ENCODE measurements at places on chromosomes 13 and 19. TPM values are rescaled to one million over a fixed set of nuclear protein-coding genes. Genes with fewer than 3 reads are reported as not detected.

KHSRP gene
- 90.5 TPM for total RNA-seq

DNA sequence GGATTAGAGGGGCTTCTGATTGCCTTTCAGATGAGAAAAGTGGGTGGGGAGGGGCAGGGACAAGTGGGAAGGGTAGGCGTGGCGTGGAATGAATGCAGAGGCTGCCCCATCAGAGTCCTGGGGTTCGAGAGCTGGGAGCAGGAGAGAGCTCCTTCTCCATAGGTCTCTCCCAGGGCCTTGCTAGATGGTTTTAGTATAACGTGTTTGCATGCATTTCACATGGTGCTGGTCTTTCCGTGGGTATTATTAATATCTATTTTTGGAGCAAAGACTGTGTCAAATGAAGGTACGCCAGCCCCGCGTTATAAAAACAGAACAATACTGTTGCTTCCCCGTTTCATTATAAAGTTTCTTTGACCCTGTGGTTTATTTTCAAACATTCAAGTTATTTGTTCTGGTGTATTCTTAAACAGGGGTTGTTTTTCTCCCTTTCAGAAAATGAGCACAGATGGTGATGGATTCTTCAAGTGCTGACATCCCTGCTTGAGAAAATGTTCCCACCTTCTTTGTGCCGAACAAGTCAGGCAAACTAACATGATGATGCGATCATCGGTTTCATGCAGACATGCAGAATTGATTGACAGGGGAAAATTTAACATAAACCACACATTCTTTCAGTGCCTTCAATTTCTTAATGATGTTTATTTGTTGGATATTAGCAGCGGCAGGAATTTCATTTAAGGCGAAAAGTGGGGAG is 62.1 kb upstream of the ZNF536 start:
- DNase-seq: no peak

DNA sequence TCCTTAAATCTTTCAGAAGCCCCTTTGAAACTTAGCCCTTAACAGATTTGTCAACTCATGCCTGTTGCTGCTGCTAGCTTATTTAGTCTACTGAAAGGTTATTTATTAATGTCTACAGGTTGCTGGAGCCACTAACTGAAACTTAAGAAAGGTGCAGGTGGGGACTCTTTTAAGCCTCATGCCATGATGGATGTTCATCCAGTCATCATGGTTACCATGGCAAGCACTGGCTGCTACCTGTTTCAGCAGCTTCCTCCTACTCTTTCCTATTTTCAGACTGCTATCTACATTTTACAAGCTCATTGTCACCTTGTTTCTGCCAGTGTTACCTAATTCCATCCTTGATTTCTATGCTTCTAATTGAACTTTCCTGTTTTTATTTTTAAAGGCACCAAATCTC is 27.1 kb downstream of the DGKH start:
- DNase-seq: no peak

- DNase-seq: no peak
Observed at GRCh38 chr13:23140492-23140891, 40.3 kb upstream of the SGCG start.

GRCh38 chr13:55219538-55219937 is 1921.2 kb upstream of the PRR20A start:
- DNase-seq: no peak

DNA sequence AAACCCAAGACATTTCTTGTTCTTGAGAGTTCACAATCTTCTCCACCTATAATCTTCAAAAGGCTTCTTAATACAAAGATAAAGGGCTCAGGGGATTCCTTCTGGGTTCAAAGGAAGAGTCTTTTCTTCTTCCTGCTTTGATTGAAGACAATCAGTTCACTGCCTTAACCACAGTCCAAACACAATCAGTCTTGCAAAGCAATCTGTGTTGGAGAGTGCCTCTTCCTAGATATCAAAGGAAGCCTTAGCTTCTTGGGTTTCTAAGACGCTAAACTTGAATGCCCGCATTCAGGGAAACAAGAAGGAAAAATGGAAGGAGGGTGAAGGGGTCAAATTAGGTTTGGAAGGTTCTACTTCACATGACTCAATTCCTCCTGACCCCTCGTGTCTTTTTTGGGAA is 27.2 kb downstream of the RANBP3 start:
- no peak for DNase-seq

- DNase-seq: no peak
Observed at GRCh38 chr19:1445932-1446712, 3.8 kb upstream of the APC2 start.

DNA sequence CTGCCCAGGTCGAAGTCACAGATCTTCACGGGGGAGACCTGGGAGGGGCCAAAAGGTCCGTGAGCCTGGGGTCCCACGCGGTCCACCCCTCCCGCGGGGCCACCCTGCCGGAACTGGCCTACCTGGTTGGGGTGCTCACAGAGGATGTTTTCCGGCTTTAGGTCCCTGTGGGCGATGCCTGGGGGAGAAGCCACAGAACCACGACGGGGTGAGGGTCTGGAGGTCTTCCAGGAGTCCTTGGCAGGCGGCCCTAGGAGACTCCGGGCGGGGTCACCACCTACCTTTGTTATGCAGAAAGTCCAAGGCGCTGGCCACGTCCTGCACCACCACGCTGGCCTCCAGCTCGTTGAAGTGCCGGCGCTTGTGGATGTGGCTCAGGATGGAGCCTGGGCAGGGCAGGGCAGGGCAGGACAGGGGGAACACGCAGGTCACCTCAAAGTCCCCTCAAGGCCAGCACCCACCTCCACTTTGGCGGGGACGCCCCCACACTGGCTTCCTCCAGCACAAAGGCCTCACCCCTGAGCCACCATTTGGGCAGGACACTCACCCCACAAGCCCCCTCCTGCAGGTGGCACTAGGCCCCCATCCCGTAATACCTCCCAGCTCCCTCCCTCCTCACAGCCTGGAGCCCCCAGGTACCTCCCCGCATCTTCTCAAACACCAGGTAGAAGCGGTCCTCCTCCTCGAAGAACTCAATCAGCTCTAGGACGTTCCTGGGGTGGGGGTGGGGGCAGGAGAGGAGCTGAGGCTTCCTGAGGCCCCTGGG is 8.4 kb downstream of the MKNK2 start:
- no peak for DNase-seq

- DNase-seq: no peak
Observed at GRCh38 chr13:51453207-51453958, 547 bp upstream of the INTS6 start.

DNA sequence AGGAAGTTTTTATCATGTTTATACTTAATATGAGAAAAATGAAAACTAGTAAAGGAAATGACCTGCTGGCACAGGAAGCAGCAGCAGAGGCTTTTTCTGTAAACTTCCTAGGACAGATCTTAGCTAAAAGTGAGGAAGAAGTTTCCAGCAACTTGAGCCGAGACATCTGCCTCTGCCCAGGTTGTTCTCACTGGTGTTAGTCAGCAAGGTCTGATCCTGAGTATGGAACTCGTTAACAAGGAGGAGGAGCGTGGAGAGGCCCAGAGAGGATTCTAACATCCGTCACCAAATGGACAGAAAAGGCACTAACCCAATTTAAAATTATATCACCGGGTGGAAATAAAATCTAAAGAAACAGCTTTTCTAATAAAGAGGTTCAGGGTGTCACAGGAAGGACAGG is 43.6 kb downstream of the PHF11 start:
- no peak for DNase-seq

DNA sequence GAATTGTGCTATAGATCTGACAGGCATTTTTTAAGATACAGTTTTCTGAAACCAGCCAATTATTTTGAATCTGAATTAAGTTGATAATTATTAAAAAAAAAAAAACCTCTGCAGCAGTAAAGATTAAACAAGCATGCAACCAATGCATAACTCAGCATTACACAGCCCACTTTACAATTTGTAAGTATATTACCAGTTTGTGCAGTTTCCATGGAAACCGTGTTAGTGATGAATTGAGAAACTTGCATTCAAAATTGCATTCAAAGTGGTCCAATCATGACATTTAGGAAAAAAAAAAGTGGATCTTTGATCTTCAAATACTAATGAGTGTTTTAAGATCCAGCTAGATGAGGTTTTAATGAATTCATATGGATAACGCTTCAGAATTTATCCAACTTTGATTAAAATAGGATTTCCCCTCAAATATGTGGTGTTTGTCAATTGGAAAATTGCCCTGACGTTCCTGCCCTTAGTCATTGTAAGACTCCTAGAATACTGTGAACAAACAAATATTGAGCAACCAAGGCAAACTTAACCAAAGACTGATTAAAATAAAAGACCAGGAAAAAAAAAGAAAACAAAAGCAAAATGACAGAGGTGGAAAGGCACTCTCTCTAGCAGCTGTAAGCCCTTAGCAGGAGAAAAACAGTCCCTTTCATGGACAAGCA is 314.8 kb upstream of the MAB21L1 start:
- no peak for DNase-seq

SLC25A30 gene
- total RNA-seq: 31.1 TPM

DNA sequence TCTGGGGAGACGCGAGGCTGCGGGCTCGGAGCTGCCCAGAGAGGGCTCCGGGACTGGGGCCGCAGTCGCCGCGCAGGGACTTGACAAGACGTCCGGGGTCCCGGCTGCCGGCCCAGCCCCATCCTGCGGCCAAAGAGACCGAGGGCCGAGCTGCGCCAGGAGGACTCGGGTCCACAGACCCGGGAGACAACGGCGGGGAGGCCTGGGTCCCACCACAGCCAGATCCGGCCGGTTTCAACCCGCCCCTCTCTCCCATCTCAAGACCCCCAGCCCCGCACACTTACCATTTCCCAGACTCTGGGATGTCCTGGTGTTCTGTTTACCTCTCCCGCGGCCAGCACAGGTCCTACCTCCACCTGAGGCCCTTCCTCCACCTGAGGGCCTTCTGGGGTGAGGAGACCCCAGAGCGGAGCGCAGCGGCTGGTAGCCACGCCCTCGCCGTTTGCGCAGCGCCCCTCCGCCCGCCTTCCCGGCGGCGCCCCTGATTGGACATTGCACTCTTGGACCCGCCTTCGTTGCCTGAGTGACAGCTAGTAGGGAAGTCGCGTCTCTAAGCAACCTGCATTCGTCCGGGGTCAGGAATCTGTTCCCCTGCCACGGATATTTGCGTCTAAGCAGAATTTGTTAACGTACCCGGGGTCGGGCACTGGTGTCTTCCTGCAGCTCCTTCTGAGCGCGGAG is at the start of gene ZNF709:
ZNF709 (minus strand) TSS at position 446 of the 681 bp plus-strand sequence; CDS start at position 287, 159 bp downstream.
- DNase-seq: peak; percentile 71

DNA sequence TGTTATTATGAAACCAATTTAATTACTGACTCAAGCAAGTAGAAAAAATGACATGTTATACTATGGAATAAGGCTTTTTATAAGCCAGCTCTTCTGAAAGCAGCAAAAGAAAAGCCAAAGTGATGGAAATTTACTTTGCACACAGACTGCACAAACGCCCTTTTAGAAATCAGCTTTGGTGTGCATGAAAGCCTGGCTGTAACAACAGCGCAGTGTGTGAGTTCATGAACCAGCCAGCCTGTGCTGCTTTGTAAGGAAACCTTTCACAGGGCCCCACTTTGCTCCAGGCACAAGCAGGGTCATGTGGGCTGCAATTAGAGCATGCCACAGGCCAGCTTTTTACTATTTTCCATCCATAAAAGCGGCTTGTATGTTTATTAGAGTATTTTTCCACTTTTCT is 13.6 kb upstream of the IFT88 start:
- no peak for DNase-seq

DNA sequence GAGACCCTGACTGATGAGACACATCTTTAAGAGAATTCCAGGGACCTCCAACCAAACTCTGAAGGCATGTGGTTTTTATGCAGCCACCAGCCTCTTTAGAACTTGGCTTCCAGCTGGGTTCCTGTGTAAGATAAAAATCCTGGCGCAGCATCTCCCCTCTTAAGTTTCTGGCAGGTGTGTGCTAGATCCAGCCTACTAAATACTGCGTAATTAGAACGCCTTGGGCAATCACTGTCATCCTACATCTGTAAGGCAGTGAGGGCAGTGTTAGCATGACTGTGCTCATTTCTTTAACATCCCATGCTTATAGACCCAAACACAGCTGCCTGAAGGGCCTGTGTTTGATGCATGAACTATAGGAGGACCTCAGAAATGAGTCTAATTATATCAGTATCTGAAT is 173.5 kb upstream of the OBI1 start:
- DNase-seq: no peak

GRCh38 chr19:10643172-10643967 is 10.8 kb upstream of the ILF3 start:
- DNase-seq: no peak

DNA sequence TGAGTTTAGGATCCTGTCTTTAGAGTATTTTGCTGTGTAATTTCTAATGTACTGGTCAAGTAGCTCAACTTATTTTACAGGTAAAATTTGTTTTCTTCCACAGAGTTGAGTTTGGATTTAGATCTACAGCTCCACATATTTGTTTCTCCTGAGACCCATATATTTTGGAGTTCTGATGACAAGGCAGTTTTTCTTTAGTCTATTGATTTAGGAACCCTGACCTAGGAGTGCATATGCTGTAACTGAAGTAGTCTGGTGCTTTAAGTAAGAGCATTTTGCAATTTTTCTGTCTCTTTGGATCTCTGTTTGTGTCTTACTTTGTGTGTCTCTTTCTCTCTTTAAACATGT is 19.5 kb upstream of the SPRY2 start:
- DNase-seq: no peak

GRCh38 chr13:93305886-93306285 is 79.3 kb downstream of the GPC6 start:
- no peak for DNase-seq

ZNF878 gene
- total RNA-seq: 0.17 TPM

CELF5 gene
- total RNA-seq: 0.17 TPM

TNNI3 gene
- 1.3 TPM for total RNA-seq

ZNF784 gene
- 6.1 TPM for total RNA-seq

GRCh38 chr19:10936661-10937084 is 8.1 kb downstream of the TIMM29 start:
- DNase-seq: peak; percentile 64

GRCh38 chr19:12325690-12326089 is 7.7 kb downstream of the ZNF563 start:
- no peak for DNase-seq

CPAMD8 gene
- 1.2 TPM for total RNA-seq

CSNK1G2 gene
- 63.5 TPM for total RNA-seq

DNA sequence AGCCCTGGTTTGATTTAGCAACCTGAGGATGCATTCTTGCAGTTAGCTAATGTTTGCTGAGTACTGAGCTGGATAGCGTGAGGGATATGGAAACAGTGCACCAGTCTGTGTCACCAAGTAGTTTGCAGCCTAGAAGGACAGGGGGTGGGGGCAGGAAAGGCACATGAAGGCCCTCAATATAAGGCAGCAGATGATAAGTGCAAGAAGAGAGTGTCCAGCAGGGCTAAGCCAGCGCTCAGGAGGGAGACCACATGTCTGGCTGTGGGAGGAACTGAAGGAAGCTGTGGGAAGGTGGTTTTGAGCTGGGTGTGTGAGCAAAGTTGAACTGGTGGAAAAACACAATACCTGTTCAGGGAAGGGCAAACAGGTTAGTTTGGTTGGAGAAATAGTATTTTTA is 1.7 kb downstream of the CXCL17 start:
- DNase-seq: no peak

RINL gene
- total RNA-seq: 5.7 TPM

Data from mammary epithelial cell (primary cell).